AG09319 (cell line): ENCODE measurements at places on chromosomes 5 and 9.

DNA sequence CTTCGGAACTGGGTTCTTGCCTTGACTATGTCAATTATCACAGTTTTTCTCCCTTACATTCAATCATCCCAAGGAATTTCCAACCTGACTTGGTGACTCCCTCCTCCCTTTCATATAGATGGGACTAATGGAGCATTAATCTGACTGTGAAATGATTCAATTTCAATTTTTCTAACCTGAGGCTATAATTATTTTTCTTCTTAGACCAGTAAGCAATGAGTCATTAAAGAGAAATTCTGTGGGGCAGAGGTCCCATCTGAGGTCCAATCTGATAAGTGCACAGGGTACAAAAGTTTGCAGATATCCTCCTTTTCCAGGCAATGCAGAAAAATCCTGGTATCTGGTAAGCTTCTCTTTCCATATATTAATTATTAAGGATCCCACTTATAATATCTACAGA is 18.9 kb downstream of the PDE4D start:
- no peak for DNase-seq

- no peak for DNase-seq
These were observed 131.1 kb downstream of the ADAMTSL1 start for GRCh38 chr9:18604767-18605730.

DNA sequence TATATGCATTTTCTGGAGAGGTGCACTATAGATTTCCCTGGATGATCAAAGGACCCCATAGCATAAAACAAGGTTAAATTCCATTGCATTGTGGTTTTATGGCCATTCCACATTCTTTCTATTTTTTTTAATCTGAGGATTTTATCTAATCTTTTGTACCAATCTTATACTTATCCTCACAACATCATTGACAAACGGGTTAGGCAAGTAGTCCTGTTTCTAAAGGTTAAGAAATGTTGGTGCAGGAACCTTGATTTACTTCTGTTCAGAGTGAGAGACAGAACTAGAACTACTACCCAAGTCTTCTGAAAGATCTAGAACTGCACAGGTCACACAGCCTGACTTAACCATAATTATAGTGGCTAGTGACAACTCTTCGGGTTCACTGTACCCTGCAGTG is 5.7 kb upstream of the DAB2 start:
- DNase-seq, result no peak

DNA sequence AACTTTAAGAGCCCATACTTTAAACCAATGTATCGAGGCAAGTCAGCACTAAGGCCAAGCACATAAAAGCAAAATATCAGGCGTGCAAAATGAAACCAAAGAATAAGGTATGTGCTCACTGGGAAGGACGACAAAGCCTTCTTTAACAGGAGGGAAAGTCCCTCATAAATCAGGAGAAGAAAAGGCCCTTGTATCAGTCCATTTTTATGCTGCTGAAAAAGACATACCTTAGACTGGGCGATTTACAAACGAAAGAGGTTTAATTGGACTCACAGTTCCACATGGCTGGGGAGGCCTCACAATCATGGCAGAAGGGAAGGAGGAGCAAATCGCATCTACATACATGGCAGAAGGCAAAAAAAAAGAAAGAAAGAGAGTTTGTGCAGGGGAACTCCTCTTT is 68.9 kb downstream of the UBE2QL1 start:
- DNase-seq, result no peak
